ENCODE measurements at places on chromosomes 4 and X.

- DNase-seq, result no peak
Measured at GRCh38 chrX:111543212-111543741, 31.8 kb downstream of the SERTM2 start.

GRCh38 chrX:153804100-153804595 is 9.7 kb downstream of the SSR4 start:
- no peak for DNase-seq

DNA sequence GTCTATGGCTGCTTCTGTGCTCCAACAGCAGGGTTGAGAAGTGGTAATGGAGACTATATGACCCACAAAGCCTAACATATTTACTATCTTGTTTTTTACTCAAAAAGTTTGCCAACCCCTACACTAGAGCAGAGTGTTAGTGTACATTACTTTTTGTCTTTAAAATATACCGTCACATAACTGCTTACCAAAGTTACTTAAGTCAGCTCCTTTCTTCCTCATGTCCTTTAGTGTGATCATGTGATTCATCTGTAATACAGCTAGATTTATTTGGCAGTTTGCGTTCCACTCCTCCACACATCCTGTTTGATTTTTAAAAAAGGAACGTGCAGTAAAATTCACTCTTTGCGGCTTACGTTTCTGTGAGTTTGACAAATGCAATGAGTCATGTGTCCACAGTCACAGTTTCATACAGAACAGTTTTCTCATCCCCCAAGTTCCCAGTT is 162.4 kb upstream of the GPRIN3 start:
- no peak for DNase-seq

- DNase-seq, result no peak
Measured at GRCh38 chr4:3355266-3355748, 62.5 kb downstream of the RGS12 start.

DNA sequence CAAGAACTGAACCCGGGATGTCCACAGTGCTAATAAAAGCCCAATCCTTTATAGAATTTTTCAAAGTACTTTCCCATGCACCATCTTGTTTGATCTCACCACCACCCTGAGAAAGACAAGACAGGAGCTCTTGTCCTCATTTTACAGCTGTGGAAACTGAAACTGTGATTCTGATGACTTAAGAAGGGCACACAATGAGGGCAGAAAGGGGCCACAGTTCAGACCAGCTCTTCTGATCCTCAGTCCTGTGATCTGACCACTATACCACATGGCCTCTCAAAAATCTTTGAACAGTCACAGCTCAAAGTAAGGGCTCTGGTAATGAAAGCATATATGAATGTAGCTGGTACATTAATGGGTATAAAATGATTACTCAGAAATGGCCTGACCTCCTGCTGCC is 127.3 kb upstream of the CPEB2 start:
- DNase-seq, result no peak

GRCh38 chrX:84487365-84488353 is 14.6 kb downstream of the HDX start:
- no peak for DNase-seq

DNA sequence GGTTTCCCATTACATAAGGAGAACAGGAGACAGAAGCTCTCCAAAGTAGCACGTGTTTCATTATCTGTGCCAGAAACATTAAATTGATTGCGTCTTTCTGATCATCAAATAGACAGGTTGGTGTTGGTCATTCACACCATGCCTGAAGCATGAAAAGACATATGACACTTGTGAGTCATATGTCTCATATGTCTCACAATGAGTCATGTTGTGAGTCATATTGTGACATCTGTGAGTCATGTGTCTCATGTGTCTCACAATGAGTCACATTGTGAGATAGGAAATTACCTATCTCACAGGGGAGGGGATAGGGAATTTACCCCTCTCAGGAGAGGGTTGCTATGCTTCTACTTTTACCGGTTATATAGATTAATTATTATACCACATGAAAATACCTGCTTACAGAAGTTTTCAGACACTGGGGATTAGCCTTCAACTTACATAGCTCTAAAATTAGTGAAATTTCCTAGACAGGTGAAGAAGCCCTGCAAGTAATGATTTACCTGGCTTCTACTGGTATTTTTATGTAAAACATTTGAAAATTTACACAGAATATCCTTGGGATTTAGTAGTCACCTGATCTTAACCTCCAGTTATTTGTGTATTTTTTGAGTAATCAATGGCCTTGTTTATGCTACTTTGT is 80.8 kb downstream of the NPFFR2 start:
- no peak for DNase-seq

GRCh38 chr4:17447675-17448298 is 64.1 kb downstream of the QDPR start:
- peak; percentile 12 for DNase-seq

DNA sequence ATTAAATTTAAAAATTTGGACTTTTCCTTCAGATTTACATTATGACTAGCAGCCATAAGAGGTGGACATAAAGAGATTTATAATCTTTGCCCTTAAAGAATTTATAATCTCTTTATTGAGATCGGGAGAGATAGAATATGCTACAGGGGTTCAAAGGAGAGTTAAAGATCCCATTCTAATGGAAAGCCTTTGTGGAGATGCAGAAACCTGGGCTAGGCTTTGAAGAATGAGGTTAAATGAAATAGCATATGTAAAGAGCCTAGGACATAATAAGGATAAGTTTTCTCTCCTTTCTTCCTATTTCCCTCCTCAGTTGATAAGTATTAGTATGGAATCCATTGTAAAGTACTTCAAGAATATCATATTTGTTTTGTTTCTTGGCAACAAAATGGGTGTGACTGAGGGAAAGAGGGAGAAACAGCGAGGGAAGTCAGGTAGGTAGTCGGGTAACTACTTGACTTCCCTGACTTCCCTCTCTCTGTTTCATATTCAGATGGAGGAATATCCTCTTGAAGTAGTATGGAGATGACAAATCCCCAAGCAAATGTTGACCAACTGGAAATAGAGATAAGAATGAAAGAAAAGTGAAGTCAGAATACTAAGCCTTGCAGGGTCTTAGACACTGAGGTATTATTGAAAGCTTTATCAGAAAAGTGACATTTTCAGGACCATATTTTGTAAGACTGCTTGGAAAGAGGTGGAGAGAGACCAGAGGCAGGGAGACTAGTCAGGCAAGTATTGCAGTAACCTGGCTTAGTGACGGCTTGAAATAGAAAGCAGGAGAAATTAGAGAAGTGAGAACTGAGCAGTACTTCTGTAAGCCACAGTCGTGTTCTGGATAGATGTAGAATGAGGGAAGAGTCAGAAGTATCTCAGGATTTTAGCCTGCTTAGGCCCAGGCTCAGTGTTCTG is 82.9 kb downstream of the PDLIM5 start:
- no peak for DNase-seq

GRCh38 chr4:139457318-139457717 is 3.4 kb downstream of the RAB33B start:
- DNase-seq, result no peak

GRCh38 chrX:47247206-47247998 is 14.6 kb downstream of the USP11 start:
- DNase-seq, result no peak

DNA sequence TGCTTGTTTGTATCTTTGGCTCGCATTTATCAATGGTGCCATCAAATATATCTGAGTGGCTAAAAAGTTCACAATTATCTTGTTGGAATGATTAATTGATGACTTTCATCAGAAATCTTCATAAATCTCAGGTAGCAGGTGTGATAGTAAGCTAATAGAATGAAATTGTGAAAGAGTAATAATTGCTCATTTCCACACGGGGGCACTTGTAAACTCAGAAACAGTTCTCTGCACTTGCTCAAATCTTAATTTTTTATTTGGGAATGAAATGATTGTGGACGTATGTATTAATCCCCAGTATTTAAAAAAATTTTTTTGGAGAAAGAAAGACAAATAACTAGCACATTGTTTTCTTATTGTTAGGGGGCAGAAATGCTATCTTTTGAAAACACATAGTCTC is 132.8 kb downstream of the DTHD1 start:
- no peak for DNase-seq

- no peak for DNase-seq
Measured at GRCh38 chr4:177673985-177674489, 231.8 kb upstream of the AGA start.

GRCh38 chr4:20026456-20026855 is 225.2 kb upstream of the SLIT2 start:
- no peak for DNase-seq

DNA sequence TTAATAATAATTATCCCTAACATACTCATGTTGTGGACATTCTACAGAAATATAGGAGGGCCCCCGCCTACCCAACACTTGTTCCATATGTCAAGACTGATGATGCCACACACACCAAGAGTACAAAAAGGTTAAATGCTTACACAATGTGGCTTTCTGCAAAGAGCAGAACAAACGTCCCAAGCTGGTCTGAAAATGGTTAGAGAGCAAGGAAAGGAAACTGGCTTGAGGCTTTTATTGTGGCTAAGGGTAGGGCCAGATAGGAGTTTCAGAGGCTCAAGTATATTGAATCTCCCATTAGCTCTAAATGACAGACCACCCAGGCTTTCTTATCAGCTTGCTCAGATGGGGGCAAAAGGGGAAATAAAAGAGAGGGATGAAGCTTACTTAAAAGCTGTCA is 134.1 kb upstream of the C1QTNF7 start:
- DNase-seq, result no peak

- DNase-seq, result no peak
Measured at GRCh38 chr4:158129694-158130093, 43.1 kb downstream of the GASK1B start.

DNA sequence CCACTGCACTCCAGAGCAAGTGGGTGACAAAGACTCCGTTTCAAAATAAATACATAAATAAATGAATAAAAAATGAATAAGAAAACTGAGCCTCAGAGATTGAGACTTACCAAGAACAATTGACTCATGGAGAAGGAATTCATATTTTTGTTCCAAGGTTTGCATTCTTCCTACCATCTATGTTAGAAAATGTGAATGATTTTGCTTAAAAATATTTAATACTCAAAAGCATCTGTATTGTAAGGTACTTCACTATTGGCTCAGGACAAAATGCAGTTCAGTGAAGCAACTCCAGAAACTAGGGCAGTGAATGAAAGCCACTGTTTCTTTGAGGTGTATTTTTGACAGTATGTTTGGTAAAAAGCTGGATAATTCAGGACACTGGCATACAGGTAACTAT is 54.1 kb downstream of the XAGE2 start:
- no peak for DNase-seq

DNA sequence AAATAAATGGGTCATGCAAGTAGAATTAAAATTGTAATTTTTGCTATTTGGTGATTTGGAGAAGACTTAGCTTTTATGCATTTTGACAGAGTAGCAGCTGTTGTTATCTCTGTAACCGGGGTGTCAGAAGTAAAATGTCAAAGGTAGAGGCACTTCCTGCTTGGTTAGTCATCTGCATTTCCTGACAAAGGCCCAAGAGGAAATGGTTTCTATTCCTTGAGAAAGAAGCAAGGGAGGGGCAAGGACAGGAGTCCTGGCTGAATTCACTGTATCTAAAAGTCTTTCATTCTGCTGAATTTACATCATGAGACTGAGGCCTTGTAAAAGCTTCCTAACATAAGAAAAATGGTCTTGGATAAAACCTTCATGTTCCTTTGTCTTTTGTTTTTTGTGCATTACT is 550.9 kb upstream of the BOD1L1 start:
- no peak for DNase-seq

- DNase-seq, result no peak
Measured at GRCh38 chr4:10413177-10413576, 44.0 kb downstream of the ZNF518B start.

DNA sequence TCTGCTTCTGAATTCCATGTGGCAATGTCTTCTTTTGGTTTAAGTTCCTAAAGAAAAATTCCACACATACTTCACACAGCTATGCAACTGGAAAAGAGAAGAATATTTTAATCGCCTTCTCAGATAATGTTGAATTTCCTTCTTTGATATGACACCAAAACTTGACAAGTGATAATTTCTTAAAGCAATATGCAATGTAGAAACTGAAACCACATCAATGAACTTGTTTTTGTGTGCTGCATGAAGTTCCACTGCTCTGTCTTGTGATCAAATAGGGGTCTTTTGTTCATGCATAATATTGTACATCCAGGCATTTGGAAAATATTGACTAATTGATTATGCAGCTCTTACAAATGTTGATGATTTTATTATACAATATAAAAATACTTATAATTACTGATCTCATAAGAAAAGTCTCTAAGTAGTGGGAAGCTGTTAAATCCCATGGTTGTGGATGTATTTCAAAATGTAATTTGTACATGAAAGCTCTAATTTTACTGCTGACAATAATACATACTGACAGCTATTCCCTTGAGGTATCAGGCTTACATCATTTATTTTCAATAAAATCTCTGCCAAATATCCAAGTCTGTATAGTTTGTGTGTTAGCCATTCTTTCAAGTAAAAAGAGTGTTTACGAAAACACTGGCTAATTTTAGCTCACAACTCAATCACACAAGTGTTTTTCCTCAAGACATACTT is 56.5 kb downstream of the AGA start:
- no peak for DNase-seq

DNA sequence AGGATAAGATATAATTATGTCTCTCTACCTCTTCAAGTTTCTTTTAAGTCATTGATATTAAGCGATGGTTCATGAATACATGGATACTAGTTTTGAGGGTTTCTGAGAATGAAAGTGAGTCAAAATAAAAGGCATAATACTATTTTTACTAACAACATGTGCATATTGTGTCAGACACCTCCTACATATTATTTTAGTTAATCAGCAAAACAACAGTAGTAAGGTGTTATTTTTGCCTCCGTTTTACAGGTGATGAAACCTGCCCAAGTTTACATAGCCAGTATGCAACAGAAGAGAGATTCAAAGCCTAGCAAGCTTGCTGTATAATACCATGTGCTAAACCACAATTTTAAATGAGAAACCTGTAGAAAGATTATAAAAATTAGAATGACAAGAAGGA is 544.1 kb downstream of the EPHA5 start:
- no peak for DNase-seq

DNA sequence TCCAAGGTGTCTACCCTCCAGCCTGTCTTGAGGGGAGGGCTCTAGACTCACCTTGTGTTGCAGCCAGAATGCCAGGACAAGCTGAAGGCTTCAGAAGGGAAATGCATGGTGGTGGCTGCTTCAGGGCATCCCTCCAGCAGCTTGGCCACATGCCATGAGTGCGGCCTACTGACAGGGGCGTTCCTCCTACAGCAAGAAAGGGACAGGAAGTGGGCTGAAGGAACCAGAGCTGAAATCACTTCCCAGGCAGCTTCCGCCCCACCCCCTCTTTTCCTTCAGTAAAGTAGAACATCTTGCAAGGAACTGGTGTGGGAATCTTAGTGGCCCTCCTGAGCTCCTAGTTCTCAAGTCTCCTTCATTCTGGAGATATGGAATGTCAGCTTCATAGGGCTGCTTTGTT is 167.5 kb upstream of the DGKK start:
- DNase-seq, result no peak

GRCh38 chrX:97145934-97146333 is 262.2 kb downstream of the RPA4 start:
- no peak for DNase-seq

GRCh38 chr4:97121493-97121892 is 1021.8 kb downstream of the STPG2 start:
- no peak for DNase-seq

Data from NCI-H1092 (cell line).